Calu3 (cell line): ENCODE measurements at places on chromosomes 6 and 20. TPM values are rescaled to one million over a fixed set of nuclear protein-coding genes. Genes with fewer than 3 reads are reported as not detected.

Gene FAM83D
- 73.0 and 84.0 TPM in 2 replicates for total RNA-seq

Gene LINC00237
- not detected in 2 replicates for total RNA-seq

Gene COL11A2
- 1.8 TPM in 2 replicates for total RNA-seq

Gene NUP153
- 36.3 and 36.4 TPM in 2 replicates for total RNA-seq

Gene BFSP1
- total RNA-seq = 0.81 and 0.94 TPM in 2 replicates
